Amniotic stem cell (primary cell): ENCODE measurements at places on chromosomes 6 and 20.

DNA sequence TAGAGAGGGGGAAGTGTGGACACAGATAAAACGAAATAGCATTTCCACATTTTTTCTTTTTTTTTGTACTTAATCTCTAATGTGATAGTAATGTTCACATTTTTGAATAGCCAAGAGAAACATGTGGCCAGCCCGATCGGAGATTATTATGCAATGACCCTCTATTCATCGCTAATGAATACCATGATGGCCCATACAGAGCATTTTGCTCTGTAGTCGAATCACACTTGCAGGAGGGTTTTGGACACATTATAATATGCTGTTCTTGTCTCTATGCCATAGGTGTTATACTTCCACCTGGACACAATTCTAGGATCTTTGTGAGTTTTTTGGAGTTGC lies 60.1 kb downstream of the MTHFD1L start:
- DNase-seq: no peak

DNA sequence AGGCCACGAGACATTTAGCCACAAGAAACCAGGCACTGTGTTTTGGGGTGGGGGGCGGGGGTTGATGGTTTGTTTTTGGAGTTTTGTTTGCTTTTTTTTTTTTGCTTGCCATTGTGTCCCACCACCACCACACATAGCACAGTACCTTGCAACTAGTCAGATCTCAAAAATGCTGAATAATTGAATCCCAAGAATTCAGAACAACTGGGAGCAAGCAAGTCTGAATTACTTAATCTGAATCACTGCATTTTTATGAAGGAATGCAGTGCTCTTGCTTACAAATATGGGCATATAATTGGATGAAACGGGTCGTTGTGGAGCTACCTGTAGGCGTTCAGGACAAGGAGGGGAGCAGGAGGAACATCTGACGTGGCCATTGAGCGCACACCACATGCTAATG lies 151.5 kb upstream of the CDYL start:
- no peak for DNase-seq

DNA sequence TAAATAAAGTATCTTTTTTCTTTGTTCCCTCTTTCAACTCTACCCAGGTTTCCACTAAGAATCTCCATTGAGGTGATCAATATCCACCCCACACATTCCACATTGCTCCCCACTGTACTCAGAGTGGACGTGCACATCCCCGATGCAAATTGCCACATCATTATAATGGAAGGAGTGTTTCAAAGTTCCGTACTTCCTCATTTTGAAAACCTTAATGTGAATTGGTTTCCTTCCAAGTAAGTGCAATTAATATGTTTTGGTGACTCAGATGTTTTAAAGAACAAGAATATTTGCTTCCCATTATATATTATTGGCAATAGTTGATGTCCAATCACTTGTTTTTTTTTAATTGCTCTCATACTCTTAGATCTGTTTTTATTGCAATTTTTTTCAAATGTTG lies 463.6 kb downstream of the HACE1 start:
- DNase-seq: no peak

- no peak for DNase-seq
Measured at GRCh38 chr6:169811072-169811471, 59.6 kb downstream of the ERMARD start.

GRCh38 chr6:29827579-29828470 lies at the start of gene HLA-G:
HLA-G (plus strand) TSS chr6:29827825; CDS start chr6:29827845, 20 bp downstream.
- no peak for DNase-seq

DNA sequence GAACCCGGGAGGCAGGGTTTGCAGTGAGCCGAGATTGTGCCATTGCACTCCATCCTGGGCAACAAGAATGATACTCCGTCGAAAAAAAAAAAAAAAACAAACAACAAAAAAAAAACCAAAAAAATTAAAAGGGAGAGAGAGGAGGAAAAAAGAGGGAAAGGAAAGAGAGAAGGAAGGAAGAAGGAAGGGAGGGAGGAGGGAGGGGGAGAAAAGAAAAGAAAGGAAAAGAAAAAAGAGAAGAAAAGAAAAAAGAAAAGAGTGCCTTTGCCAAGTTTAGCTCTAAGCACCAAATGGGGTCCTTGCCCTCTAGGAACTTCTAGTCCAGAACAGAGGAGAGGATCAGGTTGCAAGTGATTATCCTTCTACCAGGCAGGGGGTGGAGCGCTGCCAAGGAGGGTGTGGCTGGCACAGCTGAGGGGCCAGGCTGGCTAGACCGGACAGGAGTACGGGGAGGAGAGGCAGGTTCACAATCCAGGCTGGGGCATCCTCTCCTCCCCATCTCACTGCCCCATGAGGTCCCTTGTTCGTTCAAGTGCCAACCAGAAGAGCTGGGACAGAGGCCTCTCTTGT lies 19.1 kb downstream of the GNAS start:
- DNase-seq: no peak
